ENCODE measurements at places on chromosomes 11 and 22. TPM values are rescaled to one million over a fixed set of nuclear protein-coding genes. Genes with fewer than 3 reads are reported as not detected.

Gene RAG1
- total RNA-seq: 1.6 TPM

Gene F2
- total RNA-seq: not detected

Gene KRTAP5-2
- total RNA-seq: not detected

Gene ESAM
- 13.3 TPM for total RNA-seq

Gene SLC6A5
- not detected for total RNA-seq

Gene NRIP3
- total RNA-seq: 3.1 TPM

Gene SELENOH
- 46.4 TPM for total RNA-seq

Gene ANO1
- 15.0 TPM for total RNA-seq

Gene ACTN3
- total RNA-seq: not detected

Gene TRIM49
- total RNA-seq: not detected

Gene ANKRD49
- 34.5 TPM for total RNA-seq

Gene ADAMTS15
- 16.4 TPM for total RNA-seq

Gene OR4D10
- not detected for total RNA-seq

Gene POLD3
- 25.5 TPM for total RNA-seq

Gene DSCAML1
- 2.0 TPM for total RNA-seq

Gene RTCB
- total RNA-seq: 69.5 TPM

Gene HPX
- 1.1 TPM for total RNA-seq

Gene UBQLN3
- 0.58 TPM for total RNA-seq

Gene PYGM
- total RNA-seq: 15.1 TPM

Gene SLC16A8
- 0.16 TPM for total RNA-seq
